CD4-positive, alpha-beta memory T cell (primary cell): ENCODE measurements at places on chromosomes 7 and 10.
A peak's percentile ranks its signal among the peaks of the same experiment; 100 is the strongest.

- DNase-seq = no peak
Measured at GRCh38 chr10:111648046-111648445, 535.5 kb downstream of the GPAM start.

- no peak for DNase-seq
Measured at GRCh38 chr10:29977171-29977570, 82.2 kb downstream of the JCAD start.

GRCh38 chr7:72437061-72437585, 25.0 kb upstream of the CALN1 start:
- no peak for DNase-seq

DNA sequence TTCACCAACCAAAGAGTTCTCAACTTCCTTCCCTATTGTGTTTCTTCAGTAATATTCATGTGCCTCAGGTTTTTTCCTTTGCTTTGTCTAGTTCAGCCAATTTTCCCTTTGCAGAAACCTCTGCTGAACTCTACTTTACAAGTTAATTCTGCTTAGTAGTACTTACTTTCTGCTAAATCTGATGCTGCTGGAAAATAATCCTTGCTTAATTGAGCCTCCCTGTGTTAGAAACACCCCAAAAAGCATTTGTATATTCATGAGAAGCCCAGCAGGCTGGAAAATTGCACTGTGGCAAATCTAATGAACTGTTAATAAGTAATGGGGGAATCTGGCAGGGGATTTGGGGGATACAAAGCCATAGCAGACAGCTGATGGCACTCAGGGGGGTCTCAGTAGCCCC, 78.5 kb downstream of the CDCA7L start:
- DNase-seq = no peak

DNA sequence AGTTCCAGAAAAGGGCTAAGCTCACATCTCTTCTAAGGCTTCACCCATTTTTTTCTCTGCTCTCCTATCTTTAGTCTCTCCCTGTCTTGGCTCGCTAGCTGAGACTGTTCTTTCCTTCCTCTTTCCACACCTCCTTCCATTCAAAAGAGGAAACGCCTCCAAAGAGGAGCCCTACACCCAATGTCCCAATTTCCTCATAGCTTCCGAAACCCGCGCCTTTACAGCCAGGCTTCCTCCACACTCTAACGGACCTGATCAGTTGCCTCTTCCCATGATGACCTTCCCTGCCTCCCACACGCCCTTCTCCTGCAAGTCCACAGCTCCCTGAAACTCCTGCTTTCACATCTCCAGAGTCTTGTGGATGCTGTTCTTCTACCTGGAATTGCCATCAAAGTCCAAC, 71.7 kb downstream of the COBL start:
- DNase-seq = no peak

GRCh38 chr7:29247963-29248236, 53.3 kb downstream of the CHN2 start:
- DNase-seq = no peak

DNA sequence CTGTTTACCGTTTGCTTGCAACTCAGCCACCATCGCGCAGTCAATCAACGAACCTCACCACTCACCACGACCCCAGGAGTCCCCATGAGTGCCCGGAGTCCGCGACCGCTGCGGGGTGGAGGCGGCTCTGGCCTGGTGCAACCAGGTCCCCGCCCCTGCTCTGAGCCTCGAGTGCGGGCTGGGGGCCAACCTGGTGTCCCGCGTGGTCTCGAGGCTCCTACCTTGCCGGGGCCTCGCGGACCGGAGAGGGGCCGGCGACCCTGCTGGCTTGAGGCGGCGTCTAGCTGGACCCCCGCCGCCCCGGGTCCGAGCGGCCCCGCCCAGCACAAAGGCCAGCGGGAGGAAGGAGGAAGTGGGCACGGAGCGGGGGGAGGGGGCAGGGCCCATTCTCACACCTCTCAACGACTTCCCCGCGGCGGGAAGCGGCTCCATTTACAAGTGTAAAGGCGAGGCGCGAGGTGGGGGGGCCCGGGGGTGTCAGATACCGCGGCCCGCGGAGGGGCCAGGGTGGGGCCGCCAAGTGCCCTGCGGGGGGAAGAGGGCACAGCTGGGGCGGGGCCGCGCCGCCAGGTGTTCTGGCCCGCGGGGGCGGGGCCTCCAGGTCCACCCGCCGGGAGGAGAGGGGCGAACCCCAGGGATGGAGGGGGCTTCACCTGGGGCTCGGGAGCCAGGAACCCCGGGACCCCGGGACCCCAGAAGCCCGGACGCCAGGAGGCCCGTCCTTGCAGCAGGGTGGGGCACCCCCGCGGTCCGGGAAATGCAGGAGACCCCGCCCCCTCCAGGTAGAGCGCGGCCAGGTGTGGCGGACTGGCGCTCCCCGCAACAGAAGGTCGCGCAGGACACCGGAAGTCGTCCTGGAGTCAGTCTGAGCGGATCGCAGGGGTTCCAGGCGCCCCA, 8.6 kb downstream of the CTBP2 start:
- DNase-seq = no peak

GRCh38 chr7:158733775-158734494, 29.3 kb upstream of the NCAPG2 start:
- DNase-seq = no peak

GRCh38 chr7:8190119-8190895, 71.7 kb downstream of the ICA1 start:
- DNase-seq = peak; percentile 68

- DNase-seq = no peak
Measured at GRCh38 chr10:34351161-34351560, 463.9 kb downstream of the PARD3 start.
